ENCODE measurements at places on chromosomes 5 and 9.

DNA sequence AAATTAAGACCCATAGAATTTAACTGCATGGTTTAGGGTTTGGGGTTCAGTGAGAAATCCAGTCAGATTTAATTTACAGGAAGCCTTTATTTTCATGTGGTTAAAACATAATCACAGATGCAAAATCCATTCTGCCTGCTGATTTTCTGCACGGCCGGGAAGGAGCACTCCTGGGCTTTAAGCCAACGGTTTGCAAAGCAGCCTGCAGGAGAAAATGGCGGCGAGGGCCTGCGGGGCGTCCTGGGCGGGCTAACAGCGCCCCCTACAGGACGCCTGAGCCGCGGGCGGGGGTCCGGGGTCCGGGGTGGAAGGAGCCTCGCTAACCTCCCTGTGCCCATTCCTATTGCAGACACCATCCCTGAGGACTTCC, 47.6 kb downstream of the THBS4 start:
- DNase-seq, result no peak

GRCh38 chr5:19235101-19235584, 752.9 kb downstream of the CDH18 start:
- DNase-seq, result no peak

DNA sequence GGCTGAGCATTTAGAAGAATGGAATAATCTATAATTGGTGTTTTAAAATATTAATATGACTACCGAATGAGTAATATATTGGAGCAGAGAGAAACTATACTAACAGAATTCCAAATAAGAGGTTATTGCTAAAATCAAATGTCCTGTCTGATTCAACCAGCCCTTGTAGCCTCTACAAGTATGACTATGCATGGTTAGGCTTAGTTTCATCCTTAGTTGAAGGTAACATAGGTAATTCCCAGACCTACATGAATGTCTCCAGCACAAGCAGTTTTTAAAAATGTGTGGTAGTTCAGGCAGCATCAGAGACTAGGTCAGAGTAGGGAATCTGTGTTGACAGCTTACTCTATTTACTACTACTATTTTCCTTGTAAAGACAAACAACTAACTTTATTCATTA, 51.7 kb upstream of the SLC27A6 start:
- no peak for DNase-seq

GRCh38 chr5:171494452-171495121, 75.1 kb downstream of the FGF18 start:
- no peak for DNase-seq

DNA sequence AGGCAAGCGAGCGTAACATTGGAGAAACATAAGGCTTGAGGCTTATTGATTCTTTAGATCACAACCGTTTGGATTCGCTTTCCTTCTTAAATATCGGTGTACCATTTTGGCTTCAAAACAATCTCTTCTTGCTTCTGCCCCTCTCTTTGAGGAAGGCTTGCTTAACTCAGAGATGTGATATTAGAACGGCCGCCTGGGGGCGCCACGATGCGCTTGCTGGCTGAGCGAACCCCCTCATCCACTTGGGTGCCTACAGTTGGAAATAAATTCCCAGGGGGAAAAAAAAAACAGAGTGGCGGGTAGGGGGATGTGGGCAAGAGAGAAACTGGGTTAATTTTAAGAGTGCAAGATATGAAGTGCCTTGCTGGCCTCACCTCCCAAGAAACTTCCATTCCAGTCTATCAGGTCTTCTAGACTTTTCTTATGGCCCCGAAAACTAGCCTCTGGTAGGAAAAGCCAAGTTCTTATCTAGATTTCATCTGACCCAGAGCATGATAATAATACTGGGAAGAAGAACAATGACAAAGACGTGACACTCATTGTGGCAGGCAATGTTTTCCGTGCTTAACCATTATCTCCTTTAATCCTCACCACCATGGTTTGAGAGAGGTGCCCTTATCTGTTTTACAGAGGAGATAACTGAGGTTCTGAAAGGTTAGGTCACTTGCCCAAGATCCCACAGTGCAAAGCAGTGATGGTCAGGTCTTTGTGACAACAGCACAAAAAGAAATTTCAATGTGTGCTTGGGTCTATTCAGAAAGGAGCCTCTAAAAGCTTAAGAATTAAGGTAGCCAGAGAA, 115.8 kb downstream of the DPYSL3 start:
- no peak for DNase-seq

DNA sequence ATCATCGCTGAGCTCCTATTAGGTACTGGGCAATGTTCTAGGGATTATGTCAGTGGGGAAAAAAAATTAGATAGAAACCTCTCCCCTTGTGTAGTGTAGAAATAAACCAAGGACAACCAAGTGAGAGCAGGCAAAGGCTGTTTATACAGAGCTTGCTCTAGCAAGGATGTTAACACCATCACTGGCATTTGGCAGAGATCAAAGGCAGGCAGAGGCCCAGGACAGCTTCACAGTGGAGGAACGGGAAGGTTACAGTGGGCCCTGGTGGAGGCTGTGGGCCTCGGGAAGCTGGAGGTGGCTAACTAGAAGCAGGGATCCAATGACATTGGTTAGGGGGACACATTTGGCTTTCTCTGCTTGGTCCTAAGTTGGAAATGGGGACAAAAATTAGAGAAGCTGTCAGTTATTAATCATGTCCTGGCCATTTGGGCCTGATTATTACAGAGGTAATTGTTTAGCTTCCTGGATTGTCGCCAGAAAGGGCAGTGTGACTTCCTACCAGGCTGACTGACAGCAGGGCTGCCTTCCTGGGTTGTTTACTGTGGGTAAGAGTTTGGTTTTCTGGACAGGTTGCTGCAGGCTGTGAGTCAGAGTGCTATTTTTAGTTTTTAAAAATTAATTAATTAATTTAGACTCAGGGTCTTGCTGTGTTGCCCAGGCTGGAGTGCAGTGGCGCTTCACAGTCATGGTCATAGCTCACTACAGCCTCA, 259.3 kb downstream of the ROR2 start:
- DNase-seq, result no peak

GRCh38 chr5:176819476-176819875, 9.1 kb downstream of the UNC5A start:
- no peak for DNase-seq

- no peak for DNase-seq
Measured at GRCh38 chr5:155651-156410, 35.5 kb upstream of the LRRC14B start.

DNA sequence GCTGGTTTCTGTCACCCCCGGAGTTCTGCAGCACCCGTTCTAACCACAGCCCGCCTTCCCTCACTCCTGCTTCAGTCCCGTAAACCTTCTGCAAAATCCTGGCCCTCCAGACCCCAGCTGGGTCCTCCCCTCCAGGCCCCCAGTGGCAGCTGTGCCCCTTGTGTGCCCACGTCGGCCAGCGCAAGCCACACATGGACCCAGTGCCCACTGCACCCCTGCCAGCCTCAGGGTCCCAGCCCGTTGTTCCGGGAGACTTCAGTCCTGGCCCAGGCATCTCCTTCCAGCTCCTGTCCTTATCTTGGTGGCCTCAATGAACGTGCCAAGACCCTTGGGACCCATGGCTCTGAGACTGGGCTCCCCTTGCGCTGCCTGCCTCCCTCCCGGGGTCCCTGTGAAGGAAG, 43.2 kb downstream of the EXD3 start:
- no peak for DNase-seq

- DNase-seq, result no peak
Measured at GRCh38 chr9:86602715-86603114, 248.5 kb upstream of the TUT7 start.

GRCh38 chr9:126328407-126328806, 1.8 kb downstream of the MVB12B start:
- DNase-seq, result no peak

GRCh38 chr9:125983681-125984080, 236.5 kb downstream of the PBX3 start:
- DNase-seq, result no peak

GRCh38 chr5:72465601-72466563, 41.3 kb downstream of the ZNF366 start:
- DNase-seq, result no peak

GRCh38 chr5:35303152-35303551, 72.9 kb upstream of the PRLR start:
- DNase-seq, result no peak

DNA sequence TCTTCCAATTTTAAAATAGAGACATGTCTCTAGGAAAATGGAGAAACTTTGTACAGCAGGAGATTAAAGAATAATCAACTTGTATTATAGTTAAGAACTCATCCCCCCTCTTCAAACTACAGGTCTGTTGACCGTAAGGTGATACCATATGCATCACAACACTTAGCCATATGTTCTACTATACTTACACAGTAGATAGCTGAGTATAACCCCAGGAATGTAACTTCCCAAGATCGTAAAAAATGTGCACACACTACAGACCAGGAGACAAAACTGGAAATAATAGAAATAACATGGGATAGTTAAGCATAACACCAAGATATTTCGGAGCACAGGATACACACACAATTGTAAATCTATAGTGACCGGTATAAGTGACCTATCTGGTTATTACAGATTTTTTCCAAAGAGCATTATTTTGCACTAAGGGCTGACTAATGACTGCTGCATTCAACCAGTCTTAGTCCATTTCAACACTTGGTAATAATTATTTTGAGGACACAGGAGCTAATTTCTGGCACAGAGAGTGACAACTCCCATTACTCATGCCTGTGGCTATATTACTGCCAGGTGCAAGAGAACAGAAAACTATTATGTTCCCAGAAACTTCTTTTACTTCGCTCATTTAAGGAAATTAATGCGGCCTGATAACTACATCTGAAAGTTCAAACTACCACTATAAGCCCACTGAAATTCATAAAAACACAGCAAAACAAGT, 15.4 kb upstream of the ZNF622 start:
- DNase-seq, result no peak

DNA sequence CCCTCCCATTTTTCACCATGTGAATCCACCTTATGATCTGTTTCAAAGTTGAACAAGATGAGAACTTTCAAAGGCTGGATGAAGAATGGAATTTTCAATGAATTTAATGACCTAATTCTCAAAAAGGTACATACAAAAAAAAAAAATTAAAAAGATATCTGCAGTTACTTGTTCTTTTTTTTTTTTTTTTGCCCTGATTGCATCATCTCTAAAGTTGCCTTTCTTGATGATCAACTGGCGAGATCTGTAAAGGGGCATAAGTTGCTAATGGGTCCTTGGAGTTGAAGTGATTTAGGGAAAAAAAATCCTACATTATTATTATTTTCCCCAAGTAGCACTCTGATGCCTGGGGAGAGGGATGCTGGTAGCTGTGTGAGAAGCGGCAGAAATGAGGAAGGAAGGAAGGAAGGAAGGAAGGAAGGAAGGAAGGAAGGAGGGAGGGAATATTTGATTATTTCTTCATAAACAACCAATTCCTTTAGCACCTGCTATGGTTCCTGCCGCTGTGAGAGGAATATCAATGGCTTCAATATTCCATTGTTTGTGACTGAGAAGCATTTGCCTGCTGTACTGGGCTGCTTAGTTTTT, 48.8 kb upstream of the CD180 start:
- no peak for DNase-seq

GRCh38 chr5:530001-530955, 6.0 kb upstream of the SLC9A3 start:
- DNase-seq, result no peak

DNA sequence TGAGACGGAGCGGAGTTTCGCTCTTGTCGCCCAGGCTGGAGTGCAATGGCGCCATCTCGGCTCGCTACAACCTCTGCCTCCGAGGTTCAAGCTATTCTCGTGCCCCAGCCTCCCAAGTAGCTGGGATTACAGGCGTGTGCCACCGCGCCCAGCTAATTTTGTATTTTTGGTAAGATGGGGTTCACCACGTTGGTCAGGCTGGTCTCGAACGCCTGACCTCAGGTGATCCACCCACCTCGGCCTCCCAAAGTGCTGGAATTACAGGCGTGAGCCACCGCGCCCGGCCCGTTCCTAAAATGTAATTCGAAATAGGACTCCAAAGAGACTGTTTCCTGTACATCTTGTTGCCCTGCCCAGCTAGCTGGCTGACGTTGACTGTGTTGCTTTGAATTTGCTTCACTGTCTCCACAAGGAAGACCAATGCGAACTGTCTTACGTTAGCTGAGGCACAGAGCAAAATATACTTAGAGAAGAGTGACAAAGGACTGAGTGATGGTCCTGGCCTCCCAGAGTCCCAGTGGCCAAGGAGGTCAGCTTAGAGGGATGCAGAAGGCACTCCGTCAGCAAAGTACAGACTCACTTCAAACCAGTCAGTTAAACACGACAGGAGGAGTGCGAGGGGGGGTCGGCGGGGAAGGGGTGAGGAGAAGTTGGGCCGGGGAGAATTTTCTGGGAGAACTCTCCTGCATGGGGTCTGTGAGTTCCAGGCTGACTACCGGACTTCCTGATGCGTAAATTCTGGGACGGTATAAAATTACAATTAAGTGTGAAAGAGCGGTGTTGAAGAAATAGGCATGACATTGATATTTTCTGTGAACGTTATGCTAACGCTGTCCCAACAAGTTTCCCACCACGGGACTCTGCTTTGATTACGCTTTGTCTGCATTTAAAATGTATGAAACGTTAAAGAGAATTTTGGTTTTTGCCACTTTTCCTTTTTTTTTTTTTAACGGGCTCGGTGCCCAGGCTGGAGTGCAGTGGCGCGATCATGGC, 6.8 kb upstream of the TRIM41 start:
- DNase-seq, result no peak

DNA sequence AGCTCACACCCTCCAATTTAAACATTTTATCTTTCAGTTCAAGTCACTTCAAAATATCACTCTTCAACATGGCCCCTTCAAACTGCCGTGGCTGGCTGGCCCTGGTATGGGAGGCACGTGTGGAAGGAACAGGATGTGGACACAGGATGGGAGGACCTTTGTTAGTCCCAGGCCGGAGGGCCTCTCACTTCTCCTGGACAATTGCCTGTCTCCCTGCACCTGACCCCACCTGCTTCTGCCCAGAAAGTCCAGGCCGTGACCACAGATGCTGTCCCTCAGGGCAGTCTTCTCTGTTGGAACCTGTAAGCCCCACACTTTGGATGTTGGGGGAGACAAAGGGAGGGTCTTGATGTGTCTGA, 19.4 kb downstream of the AMBP start:
- no peak for DNase-seq
